ENCODE measurements at places on chromosomes 12 and 14.

DNA sequence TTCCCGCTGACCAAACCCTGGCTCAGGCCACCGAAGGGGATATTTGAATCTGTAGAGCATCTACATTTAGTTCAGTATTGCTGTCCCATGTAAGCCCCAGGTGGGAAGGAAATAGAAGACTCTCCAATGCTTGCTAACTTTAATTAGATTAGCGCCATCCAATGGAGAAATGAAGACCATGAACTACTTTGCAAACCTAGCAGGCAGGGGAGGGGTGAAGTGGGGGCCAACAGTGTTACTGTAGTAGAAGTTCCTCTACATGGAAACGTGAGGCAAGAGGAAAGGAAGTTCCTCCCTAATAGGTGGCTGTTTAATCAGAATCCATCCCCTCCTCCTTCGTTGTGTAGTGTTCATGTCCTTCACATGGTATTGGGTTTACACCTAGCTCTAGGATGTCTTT, 9.3 kb upstream of the DENND5B start:
- DNase-seq, result no peak

DNA sequence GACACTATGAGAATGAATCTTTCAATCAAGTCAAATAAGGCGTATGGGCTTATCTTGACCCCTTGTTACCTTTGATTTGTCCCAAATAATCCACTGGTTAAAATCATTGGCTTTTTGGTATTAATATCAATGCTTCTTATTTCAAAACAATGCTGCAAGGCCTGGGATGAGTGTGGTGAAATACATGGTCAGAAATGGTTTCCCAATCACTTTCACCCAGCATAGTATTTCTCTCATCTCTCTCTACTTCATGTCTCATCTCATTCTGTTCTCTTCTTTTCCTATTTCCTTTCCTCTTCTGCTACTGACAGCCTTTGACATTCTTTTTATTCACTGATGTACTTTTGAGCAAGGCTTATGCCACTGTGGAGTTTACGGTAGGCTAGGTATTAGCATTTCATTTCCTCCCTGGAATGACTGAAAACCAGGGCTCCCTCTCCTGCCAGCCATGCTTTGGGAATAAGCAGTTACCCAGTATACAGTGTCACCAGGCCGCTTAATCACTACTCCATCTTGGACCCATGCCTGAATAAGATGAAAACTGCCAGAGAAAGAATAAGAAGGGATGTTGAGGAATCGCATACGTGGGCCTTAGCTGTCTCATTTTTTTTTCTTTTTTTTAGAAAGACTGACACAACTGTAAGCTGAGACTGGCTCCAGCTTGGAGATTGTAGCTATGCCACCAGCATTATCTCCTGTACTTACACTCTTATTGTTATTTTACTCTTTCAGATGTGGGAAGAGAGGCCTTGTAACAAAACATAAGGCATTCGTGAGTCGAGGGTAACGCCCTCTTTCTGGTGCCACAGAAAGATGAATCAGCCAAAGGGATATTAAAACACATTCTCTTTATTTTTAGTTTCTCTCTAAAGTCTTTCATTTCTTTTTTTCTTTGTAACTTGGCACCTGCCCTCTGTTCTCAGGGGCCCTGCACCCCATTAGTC, 53.5 kb downstream of the IGF1 start:
- DNase-seq, result peak; percentile 51

- DNase-seq, result no peak
Observed at GRCh38 chr12:46208370-46208769, 60.5 kb downstream of the SLC38A1 start.

DNA sequence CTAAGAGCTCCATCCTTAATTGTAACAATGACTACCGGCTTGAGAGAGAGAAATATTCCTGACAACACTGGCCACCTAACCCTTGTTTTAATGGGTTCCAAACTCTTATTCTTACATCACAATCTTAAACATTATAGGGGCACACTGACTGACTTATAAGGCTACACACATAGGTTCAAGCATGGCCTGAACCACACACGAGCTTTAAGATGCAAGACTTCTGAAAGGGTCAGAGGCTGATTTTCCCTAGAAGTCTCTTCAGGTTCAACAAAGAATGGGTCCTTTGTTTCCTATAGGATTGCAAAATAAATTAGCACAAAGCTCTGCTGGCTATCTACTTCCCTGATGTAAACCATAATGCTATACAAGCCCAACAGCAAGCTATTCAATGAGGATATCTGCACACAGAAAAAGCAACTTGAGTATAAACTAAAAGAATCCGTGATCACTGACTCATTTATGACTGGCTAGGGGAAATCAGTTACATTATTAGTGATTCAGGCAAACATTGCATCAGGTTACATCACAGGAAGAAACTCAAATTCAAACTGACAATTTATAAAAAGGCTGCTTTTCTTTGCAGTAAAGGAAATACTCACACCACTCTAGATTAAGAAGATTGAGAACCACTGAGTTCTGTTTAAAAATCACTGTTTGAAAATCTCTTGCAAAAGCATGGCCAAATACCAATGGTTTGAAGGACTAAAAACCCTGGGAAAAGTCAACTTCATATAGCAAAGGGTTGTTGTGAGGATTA, 8.5 kb downstream of the BTG1 start:
- DNase-seq, result peak; percentile 86

- DNase-seq, result no peak
Observed at GRCh38 chr14:103172921-103173320, 49.7 kb downstream of the TNFAIP2 start.

- DNase-seq, result no peak
Observed at GRCh38 chr12:104608998-104609397, 152.2 kb downstream of the CHST11 start.

DNA sequence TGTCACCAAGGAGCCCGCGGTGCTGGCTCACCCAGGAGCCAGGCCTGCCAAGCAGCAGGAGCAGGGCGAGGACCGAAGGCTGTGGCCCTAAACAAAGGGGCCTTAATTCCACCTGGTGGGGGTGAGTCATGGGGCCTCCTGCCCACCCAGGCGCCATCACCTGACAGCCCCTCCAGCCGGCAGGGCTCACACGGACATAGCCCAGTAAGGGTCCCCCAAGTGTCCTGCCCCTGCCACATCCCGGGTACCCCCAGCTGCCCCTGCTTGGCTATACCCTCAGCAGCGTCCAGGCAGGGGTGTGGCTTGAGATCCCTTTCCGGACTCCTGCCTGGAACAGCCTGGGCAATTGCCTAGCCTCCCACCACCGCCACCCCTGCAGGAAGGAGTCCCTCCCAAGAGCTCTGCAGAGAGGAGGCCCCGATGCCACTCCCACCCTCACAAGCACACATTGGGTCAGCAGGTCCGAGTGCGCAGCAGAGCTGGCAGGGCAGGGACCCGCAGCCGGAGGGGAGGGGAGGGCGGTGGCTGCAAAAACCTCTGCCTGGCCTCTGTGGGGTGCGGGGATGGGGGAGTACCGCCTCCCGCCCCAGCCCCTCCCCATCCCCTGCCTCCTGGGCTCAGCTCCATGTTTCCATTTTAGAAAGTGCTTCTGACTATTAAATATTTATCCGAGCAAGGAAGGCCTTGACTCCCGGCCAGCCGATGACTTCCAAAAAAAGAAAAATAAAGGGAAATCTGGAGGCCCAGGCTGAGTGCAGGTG, 4.6 kb downstream of the AHNAK2 start:
- peak; percentile 84 for DNase-seq

DNA sequence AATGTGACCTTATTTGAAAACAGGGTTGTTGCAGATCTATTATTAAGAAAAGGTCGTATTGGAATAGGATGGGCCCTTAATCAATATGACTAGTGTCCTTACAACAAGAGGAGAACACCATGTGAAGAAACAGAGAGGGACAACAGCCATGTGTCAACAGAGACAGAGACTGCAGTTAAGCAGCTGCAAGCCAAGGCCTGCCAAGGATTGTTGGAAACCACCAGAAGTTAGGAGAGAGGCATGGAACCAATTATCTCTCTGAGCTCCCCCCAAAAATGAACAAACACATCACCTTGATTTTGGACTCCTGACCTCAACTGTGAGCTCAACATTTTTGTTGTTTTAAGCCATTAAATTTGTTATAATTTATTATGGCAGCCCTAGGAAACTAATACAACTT, 214.6 kb upstream of the PRKD1 start:
- DNase-seq, result peak; percentile 52

GRCh38 chr12:32494656-32495055, 95.3 kb downstream of the FGD4 start:
- no peak for DNase-seq

DNA sequence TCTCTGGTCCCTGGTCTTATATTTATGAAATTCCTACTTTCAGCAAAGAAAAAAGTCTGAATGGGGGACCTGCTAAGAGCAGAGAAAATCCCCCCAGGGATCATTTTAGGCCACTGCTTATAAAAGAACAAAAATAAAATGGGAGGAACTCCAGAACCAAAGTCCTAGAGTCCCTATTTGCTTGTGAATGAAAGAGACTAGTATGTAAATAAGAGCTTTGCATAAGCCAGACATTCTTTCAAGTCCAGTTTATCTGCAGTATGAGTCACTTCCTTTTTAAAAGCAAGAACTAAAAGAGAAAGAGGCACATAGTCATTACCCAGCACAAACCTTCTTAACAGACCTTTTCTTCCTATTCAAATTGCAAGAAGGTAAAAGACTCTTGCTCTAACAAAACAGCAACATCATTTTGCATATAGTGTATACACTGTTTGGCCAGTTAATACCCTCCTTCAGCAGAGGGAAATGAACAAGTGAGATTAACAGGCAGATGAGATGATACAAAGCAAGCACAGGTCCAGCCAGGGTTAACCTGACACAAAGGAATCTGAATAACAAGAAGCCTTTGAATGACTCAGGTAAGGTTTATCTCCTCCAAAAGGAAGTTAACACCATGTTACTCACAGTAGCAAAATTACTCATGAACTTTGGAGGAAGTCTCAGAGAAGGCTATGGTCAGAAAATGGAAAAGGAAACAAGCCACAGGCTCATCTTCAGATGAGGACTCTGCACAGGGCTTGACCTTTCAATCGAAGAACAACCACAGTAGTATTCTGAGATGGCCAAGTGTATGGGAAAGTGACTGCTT, 87.3 kb downstream of the PHLDA1 start:
- peak; percentile 86 for DNase-seq

GRCh38 chr12:27343255-27344000, 10.8 kb downstream of the BMAL2 start:
- DNase-seq, result peak; percentile 88

DNA sequence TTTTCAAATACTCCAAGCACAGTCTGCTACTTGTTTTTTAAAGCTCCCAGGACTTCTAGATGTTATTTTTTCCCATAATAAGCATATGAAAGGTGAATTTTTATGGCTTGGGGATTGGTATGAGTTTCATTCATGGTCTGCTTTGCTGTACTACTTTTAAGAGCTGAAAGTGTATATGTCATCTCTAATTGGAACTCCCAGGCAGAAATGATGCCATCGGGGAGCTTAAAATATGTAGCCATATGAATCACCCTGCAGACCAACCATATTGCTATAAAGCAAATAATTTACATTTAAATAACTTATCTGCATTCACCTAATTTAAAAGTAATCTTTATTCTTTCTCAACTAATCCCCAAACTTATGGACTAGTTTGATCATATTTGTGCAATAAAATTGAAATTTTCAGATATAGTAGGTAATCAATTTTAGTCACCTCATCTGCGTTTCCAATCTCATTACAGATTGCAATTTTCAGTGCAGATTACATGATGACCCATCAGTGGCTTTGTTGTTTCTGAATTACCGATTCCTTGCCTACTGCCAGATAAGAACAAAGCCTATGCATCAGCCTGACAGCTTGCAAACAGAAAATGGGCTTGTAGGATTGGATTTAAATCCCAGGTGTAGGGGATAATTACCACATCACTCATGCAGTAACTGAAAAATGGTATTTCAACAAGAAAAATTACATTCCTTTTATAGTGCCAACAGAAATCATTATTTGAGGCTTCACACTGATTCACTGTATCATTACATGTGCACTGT, 689.4 kb downstream of the NOVA1 start:
- DNase-seq, result no peak

DNA sequence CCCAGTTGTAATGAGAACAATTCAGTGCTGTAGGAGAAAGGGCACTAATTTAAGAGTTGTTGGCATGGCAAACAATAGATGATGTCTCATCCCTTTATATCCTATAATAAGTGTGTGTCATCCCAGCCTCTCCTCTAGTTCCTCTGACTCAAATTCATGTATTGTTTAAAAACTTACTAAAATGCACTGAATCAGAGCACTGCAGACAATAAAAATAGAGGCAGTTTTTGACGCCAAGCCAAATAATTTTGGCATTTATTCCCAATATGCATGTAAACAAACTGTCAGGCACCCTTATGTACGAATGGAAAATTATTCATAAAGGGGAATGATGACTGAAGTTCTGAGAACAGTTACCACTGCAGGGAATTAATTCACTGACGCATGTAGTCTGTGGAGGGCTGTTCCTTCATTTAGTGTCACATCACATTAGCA, 57.9 kb upstream of the TMX1 start:
- DNase-seq, result no peak

DNA sequence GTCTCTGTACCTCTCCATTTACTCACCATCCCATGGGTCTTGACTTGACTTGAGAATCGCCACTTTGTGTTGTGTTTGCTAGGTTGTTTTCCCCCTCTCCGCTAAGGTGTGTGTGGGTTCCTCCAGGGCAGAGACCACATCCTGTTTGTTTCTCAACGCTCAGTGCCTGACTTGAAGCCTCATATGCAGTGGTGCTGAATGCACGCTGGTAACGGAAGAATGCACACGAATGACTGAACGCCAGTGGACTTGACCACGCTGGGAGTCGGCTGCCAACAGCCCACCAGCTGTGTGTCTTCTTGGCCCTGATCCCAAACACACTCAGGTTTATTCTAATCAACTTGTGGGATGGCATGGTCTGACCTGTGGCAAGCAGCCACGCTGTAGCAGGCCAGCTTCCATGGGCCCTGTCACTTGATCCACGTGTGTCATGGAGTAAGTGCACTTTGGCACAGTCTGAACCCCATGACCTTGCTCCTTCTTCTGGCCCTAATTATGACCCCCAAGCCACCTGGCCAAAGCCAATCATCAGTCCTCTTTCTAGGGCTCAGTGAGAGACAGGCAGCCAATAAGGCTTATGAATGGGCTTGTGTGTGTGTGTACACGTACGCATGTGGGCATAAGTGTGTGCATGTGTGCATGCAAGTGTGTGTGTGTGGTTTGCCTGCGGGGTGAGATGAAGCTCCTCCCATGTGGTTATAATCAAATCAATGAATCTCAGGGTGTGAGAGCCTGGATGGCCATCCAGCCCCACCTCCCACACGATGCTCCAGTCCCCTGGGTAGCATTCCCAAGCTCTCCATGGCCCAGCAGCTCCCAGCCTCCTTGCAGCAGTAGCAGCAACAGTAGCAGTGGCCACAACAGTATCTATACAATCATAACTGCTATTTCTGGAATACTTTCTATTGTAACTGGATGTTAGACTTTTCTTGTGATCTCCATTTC, 6.4 kb upstream of the TC2N start:
- DNase-seq, result no peak

- peak; percentile 18 for DNase-seq
Observed at GRCh38 chr14:52878469-52878868, 72.4 kb downstream of the FERMT2 start.

Measured in AG10803 (cell line).